Left lung (tissue), 14 donors: ENCODE measurements at places on chromosomes 13 and 19. TPM values are rescaled to one million over a fixed set of nuclear protein-coding genes. Genes with fewer than 3 reads are reported as not detected.

CRLF1 gene
- polyA plus RNA-seq = 328 TPM

GATAD2A gene
- 61.1 TPM for polyA plus RNA-seq

HIPK4 gene
- polyA plus RNA-seq = 0.35 TPM

LIM2 gene
- not detected for polyA plus RNA-seq

ARL11 gene
- polyA plus RNA-seq = 0.50 TPM

ZNF562 gene
- 25.4 TPM for polyA plus RNA-seq

SIGLEC14 gene
- 0.91 TPM for polyA plus RNA-seq

DNA sequence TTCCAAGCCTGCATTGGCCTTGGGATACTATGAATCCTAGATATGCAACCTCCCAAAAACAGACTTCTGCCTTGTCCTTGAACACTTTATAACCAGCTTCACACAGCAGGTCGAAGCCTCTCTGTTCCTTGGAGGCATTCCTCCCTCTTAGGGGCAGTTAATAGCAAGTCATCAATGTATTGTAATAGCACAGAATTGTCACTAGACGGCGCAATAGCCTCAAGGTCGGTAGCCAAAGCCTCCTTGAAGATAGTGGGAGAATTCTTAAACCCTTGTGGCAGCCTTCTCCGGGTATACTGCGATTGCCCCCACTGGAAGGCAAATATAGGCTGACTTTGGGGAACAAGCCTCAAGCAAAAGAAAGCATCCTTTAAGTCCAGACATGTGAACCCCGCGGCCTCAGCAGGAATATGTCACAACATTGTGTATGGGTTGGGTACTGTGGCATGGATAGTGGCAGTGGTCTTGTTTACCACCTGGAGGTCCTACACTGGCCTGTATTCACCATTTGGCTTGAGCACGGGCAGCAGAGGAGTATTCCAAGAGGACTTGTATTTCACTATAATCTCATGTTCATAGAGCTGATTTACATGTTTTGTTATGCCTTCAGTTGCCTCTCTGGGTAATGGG, 61.1 kb downstream of the ZNF431 start:
- DNase-seq = no peak

- DNase-seq = no peak
These were observed 154.3 kb upstream of the IRS2 start for GRCh38 chr13:109940637-109941036.

GRCh38 chr19:35310811-35311465, 18.0 kb upstream of the CD22 start:
- no peak for DNase-seq

GRCh38 chr13:50766013-50766412, 77.5 kb downstream of the DLEU7 start:
- no peak for DNase-seq

DNA sequence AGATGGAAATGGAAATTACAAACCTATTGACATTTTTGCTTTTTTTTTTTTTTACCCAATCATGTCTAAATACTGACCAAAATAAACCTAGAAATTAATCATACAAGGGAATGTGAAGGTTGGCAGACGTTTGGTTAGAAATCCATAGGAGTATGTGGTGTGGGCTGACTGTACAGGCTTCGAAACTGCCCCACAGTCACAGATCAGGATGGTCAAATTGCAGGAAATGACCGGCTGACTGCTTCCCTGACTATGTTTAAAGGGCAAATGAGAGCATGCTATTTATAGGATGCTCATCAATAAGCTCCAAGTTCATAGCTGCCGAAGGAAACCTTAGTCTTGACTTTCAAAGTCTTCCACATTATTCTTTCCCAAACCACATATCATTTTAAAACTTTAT, 118.4 kb downstream of the COG6 start:
- DNase-seq = no peak

- no peak for DNase-seq
These were observed 63.5 kb upstream of the HMGB1 start for GRCh38 chr13:30529085-30529834.

DNA sequence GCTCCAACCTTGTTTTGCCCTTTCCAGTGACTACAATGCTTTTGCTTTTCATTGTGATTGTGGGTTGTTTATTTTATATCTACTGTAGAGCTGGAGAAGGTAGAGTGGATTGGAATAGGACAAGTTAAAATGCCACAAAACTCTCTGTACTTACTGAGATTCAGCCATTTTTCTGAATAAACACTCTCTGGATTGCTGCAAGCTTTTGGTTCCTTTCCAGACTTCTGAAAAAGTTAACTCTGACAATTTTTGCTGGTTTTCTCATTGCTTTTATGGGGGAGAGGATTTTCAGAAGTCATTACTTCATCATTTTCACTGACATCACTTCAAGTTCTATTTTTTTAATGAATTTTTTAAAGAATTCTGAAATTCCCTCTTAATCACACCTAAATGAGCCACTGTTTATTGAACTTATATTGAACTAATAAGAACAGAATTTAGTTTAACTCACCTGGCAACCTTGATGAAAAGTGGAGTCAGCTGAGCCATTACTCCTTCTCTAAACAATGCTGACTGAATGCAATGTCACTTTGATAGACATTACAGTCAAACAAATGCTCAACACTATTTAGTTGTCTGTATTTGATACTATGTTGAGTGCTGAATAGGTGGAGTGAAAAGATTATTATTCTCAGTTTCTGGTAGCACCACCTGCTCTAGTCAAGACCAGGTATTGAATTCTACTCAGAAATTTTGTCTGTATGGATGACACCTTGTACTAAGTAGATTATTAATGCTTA, 303.5 kb downstream of the DLEU7 start:
- no peak for DNase-seq

DNA sequence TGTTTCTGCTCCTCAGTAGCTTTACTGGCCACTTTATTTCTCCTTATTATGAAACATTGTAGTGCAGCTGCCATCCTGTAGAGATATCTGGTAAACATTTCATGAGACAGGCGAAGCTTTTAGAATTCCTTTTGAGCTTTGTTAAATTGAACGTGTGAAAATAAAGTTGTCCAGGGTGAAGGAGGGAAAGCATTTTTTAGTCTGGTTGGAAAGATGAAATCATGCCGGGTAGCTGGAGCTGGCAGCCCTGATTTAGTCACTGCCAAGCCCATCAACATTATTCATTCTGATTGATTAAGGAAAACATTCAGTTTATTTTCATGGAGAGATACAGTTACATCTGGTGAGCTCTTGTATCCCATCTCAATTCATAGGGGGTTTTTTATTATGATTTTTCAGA, 326.2 kb upstream of the GPC6 start:
- DNase-seq = no peak

DNA sequence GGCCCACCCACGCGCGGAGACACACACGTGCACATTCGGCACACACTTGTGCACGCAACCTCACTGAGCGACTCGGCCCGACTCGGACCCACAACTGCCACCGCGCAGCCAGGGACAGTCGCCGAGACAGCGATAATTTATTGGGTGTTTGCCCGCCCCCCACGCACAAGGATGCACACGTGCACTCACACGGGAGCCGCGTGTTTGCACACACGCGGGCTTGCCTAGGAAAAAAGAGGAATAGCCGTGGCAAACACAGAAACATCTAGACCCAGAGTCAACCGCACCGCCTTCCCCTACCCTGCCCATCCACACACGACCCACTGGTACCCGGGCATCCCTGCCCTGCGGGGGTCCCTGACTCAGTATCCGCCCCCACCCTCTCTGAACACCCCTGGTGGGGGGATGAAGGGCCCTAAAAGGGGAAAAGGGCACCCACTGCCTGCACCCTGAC, 1.1 kb upstream of the SSBP4 start:
- no peak for DNase-seq

GRCh38 chr13:30465343-30465592, 468 bp downstream of the HMGB1 start:
- no peak for DNase-seq

- DNase-seq = no peak
These were observed 479.4 kb downstream of the IRS2 start for GRCh38 chr13:109307027-109307426.

DNA sequence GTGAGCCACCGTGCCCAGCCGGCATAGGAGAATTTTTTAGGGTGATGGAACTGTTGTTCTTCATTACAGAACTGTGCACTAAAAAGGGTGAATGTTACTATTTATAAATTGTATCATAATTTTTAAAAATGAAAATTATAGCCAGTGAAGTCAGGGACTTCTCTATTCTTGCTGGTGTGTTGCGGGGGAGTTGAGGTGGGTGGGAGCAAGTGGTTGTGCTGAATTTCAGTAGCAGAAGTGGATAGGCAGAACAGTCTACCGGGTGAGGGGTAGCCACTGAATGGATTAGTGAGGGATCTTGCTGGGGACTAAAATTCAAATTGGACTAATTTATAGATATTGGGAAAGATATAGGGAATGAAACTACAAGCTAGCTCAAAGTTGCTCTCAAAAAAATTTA, 74.0 kb downstream of the CAB39L start:
- no peak for DNase-seq

- peak; percentile 82 for DNase-seq
These were observed 1.1 kb upstream of the LSR start for GRCh38 chr19:35247526-35248309.

DNA sequence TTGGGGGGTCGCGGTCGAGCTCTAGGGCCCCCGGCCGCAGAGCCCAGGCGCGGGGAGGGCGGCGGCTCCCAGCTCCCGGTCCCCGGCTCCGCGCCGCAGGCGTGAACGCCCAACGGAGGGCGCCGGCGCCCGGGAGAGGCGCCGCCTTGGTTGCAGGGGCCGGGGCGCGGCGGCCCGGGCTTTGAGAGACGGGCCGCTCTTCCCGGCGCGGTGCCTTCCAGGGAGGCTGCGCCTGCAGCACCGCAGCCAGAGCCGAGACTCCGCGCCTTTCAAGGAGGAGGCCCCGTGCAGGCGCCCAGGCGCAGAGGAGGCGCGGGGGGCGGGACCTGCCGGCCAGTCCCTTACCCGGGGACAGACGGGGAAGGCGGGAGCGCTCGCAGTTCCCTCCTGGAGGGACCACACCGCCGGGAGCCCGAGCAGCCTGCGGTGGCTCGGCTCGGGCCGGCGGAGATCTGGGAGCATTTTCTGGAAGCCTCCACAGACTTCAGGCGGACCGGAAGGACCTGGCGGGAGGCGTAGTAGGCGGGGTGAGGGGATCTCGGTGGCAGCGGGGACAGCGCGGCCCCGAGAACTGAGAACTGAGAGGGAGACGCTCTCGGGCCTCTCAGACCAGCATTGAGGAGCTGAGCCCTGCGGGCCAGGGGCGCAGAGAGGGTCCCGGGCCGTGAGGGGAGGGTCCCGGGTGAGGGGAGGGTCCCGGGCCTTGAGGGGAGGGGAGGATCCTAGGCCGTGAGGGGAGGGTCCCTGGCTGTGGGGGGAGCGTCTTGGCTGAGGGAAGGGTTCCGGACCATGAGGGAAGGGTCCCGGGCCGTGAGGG, 25.5 kb upstream of the MCF2L start:
- peak; percentile 89 for DNase-seq

- DNase-seq = no peak
These were observed 7.6 kb downstream of the CTU1 start for GRCh38 chr19:51100601-51101000.

DNA sequence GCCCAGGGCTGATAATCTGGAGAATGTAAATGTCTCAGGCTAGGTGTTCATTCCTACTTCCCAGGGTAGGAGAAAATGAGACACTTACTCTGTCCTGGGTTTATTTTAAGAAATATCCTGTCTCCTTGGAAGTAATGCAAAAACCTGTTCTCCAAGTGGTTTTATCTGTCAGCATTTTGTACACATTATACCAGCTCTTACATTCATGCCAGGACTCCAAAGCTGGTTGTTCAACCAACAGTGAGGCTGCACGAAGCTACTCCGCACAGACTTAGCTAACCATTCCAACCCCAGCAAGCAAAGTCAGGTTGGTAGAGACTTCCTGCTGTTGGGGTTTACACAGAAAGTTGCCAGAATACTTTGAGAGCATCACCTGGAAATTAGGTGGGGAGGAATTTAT, 55.6 kb downstream of the SLC7A1 start:
- DNase-seq = no peak

GRCh38 chr13:36445891-36446351, 13.6 kb downstream of the CCNA1 start:
- DNase-seq = no peak

GRCh38 chr19:28878862-28879566, 333.9 kb downstream of the UQCRFS1 start:
- DNase-seq = peak; percentile 84

GRCh38 chr13:74221752-74222151, 87.5 kb upstream of the KLF12 start:
- DNase-seq = no peak

GRCh38 chr19:7701654-7702457, at the start of gene FCER2:
Gene FCER2, minus strand, starts transcription at chr19:7702131. Its CDS starts 2,371 bp downstream, at chr19:7699760.
- no peak for DNase-seq

GRCh38 chr19:47494729-47495128, 10.7 kb upstream of the KPTN start:
- DNase-seq = peak; percentile 68

GRCh38 chr13:62879071-62879470, 1463.4 kb upstream of the PCDH20 start:
- no peak for DNase-seq

DNA sequence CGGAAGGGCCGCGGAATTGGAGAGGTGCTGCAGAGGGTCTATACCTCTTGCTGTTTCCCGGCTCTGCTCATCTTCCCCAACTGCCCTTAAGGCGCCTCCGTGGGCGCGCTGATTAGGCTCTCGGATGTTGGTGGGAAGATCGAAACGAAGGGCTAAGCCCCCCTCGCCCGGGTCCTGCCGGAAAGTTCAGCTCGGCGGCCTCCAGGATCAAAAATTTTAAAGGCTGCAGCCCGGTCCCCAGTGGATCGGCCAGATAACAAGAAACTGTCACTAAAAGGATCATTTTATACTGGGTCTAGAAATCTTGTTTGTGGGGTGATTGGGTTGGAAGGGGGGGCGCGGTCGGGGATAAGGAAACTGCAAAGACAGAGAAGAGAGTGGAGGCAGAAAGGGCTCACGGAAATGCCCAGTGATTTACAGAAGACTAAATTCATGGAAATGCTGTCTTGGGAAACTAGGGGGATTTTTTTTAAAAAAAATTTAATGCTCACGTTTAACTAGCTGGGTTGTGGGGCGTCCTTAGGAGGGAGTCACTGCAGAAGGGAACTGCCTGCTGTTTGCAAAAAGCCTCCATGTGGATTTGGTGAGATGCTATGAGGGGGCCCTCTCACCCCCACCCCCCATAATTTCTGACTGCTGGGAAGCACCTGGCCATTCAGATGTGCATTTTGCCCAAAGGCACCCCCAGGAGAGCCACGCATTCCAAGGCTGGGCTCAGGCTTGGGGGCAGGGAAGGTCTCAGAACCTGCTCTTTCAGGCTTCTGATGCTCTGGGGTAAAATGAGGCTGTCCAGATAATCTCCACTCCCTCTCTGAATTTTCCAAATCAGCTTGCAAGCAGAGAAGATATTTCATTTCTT, 7.7 kb downstream of the CDX2 start:
- no peak for DNase-seq
